Germinal center (tissue), 1 donor: ENCODE measurements at places on chromosomes 3 and 15.

DNA sequence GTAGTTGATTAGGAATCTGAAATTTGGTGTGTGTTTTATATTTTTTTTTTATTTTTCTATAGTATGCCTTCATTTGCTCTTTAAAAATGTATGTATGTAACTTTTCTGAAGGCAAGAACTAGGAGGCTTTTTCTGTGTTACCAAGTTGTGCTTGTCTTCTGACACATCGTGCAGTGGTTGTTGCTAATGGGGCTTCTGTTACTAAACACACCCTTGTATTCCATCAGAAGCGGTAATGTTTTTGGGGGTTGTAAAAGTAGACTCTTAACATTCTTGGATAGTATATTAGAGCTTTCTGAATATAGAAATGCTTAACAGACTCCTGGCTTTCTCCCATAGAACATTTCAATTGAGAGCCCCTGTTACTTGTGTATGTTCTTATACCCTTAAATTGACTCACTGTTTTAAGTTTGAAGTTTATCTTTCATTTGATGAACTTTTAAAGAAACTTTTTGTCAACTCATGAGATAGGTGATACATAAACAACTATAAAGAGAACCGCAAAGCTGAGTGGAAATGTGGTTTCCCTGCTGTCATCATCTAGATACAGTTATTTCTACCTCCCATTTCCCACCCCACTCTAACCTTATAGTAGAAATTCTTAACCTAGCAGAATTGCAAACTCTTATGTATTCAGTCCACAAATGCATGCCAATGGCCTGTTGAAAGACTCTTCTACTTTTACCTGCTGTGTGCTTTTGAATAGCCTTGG lies 2.5 kb downstream of the TIPARP start:
- no peak for DNase-seq

DNA sequence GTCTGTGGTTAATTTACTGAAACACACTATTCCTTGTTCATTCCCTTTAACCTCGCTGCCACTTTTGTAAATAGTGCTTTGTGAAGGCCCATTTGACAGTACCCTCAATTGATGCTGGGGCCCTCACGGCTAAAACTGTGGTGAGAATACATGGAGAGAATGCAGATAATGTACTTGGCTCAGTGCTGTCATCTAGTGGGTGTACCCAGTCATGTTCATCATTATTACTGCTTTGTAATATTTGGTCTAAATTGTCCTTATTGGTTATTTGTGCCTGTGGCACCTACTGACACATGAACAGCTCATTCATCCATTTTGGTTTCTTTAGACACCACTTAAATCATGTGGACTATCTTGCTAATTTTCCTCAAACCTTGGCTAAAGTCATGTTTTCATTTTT lies 543.6 kb downstream of the EDEM1 start:
- DNase-seq, result no peak

DNA sequence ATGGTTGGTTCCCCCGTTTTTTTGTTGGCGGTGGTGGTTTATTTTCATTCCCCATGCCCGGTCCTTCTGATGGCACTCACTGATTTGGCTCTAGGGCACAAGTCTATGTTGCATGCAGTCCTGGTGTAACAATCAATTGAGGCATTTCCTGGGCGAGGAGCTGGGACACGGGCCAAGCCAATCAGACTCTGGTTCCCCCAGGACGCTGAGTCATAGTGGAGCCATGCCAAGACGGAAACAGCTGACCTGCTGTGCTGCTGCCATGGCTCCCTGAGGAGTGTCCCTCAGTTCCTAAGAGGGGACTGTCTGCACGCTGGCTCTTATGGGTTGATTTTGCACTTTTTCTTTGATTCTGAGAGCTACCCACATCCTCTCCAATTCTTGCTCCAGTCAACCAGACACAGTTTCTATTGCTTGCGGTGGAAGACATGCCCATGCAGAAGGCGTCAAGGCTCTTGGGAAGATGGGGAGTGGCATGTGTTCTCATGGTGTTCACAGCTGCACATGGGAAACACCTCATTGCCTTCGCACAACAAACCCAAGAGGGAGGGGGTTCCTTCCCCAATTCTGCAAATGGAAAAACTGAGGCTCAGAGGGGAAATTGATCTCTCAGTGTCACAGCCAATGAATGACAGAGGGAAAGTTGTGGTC lies 28.3 kb upstream of the ALDH1L1 start:
- DNase-seq, result no peak

GRCh38 chr3:134064081-134064480 lies 34.4 kb upstream of the SLCO2A1 start:
- DNase-seq, result no peak

DNA sequence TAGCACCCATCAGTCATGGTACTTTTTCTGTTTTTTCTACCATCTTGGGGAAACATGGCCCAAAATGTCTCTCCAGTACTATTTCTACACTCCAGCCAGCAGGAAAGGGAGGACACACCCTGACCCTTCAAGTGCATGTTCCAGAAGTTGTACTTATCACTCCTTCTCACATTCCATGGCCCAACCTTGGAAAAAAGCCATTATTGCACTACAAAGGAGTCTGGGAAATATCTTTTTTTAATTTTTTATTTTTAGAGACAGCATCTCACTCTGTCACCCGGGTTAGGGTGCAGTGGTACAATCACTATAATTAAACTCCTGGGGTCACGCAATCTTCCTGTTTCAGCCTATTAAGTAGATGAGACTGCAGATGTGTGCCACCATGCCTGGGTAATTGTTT lies 100.0 kb upstream of the PPP2R3A start:
- DNase-seq, result no peak

- no peak for DNase-seq
These were observed 16.9 kb upstream of the GPD1L start for GRCh38 chr3:32089476-32089875.

GRCh38 chr3:109081746-109082510 lies 36.0 kb downstream of the MORC1 start:
- peak; percentile 34 for DNase-seq

DNA sequence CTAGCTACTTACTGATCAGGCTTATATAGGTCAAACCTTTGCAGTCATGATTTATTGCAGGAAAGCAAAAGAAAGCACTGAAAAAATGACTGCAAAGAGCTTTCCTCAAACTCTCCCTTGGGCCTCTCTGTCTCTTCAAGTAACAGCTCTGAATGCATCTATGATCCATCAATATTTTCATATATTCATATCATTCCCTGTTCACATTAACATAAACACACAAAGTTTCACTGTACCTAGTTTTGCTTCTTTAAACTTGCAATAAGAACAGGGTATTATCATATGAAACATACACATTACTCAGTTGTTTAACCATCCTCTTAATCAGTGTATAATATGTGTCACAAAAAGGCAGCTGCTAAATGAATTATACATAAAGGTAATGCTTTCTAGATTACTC lies 107.9 kb upstream of the ARL6 start:
- no peak for DNase-seq

DNA sequence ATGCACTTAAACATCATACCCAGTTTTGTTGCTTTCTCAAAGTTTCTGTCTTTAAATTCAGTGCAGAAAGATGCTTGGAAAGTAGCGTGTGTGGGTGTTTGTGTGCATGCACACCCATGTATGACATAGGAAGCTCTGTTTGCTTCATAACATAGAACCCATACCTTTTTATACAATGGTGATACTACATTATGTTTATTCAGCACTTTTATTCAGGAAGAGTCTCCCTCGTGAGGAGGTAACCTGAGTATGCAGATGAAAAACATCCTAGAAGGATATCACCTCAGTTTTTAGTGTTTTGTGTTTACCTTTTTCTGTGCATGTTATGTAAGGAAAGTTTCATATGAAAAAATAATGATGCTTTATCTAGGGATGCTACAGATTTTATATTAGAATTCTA lies 111.2 kb downstream of the SST start:
- no peak for DNase-seq

GRCh38 chr3:5185093-5185673 lies 2.3 kb upstream of the EDEM1 start:
- no peak for DNase-seq

DNA sequence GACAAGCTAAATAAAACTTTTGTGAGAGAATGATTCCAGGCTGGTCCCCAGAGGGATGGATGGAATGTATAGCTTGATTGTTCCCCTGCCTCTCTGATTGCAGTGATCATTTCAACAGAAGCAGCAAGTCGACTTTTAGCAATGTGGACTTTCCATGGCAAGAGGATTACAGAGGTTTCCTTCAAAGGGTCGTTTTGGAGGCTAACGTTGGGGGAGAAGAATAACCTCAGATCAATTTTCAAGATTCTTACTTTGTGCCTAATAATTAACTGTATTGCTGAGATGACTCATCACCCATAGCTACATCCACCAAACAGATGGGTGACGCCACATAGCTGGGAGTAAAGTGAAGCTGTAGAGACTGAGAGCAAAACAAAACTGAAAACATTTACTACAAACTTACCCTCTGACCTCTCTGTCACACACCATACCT lies 79.9 kb downstream of the GTPBP8 start:
- DNase-seq, result no peak

DNA sequence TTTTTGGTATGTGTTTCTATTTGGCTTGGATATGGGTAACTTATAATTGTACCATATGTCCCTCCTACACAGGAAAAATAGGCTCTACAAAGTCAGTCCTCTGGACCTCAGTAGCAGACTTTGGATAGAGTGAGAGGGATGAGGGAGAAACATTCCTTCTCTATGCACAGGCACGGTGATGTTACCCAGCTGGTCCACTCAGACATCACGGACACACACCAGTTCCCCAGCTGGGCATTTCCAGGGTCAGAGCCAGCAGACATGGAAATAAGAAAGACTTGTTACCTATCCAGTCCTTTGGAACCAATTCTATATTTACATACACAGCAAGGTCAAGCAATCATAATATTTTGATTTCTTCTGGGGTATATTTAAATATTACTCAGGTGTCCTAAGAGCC lies 433.1 kb upstream of the KCNMB2 start:
- DNase-seq, result no peak
